Stimulated activated CD8-positive, alpha-beta memory T cell treated with anti-CD3 and anti-CD28 coated beads, Interleukin-7, amount 100 ng/mL, for 48 hours (primary cell): ENCODE measurements at places on chromosomes 2 and 18.
A peak's percentile ranks its signal among the peaks of the same experiment; 100 is the strongest.

DNA sequence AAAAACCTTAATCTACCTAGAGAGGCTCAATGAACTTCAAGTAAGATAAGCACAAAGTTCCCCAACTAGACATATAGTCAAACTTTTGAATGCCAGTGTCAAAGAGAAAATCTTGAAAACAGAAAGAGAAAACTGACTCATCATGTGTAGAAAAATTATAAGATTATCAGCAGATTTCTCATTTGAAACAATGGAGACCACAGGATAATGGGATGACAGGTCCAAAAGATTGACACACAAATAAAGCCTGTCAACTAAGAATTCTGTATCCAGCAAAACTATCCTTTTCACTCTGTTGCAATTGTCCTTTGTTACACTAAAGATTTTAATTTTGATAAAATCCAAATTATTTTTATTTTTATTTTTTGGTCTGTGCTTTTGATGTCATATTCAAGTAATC is 61.6 kb downstream of the COPS8 start:
- DNase-seq: no peak

GRCh38 chr2:223554923-223555322 is 47.2 kb downstream of the SCG2 start:
- DNase-seq: no peak

GRCh38 chr2:44372246-44372645 is 10.5 kb downstream of the CAMKMT start:
- DNase-seq: no peak

- DNase-seq: no peak
Observed at GRCh38 chr2:206863716-206864115, 75.6 kb upstream of the CPO start.

- DNase-seq: no peak
Observed at GRCh38 chr18:9750606-9751304, 42.7 kb downstream of the RAB31 start.

- no peak for DNase-seq
Observed at GRCh38 chr2:83359336-83359735, 1099.7 kb downstream of the SUCLG1 start.

GRCh38 chr2:32969444-32970162 is 22.9 kb downstream of the LTBP1 start:
- no peak for DNase-seq

GRCh38 chr2:27149570-27150405 is 984 bp downstream of the TCF23 start:
- no peak for DNase-seq

DNA sequence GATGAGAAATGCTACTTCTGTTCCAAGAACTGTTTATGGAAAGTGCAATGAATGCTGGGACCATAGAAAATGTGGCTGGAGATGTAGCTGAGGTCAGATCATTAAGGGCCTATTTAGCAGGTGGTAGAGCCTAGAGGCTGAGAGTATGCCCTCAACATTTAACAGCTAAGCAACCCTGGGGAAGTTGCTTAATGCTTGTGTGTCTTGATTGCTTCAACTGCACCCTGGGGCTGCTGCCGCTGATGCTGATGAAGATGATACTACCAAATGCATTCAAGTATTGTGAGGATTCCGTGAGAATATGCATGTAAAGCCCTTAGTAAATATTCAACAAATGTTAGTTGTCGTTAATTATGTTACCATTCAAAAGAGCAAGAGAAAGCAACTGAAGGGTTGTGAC is 273.2 kb downstream of the BCL11A start:
- no peak for DNase-seq

DNA sequence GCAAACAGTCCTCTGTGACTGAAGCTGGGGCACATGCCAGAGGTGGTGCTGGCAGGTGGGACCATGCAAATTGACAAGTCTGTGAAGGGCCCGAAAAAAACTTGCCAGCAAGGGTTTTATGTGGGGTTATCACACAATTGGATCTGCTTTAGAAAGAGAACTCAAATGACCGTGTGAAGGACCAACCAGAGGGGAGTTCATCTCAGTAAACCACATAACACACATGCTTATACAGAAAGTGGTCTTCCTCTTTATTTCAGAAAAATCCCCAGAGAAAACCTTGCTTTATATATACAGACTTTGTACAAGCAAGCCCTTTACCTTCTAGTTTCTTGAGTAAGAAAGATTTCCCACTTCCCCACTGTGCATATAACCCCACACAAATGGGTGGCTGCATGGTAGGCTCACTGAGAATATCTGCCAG is 46.7 kb downstream of the KIDINS220 start:
- no peak for DNase-seq

GRCh38 chr2:28425464-28425835 is 32.8 kb downstream of the FOSL2 start:
- no peak for DNase-seq

GRCh38 chr18:36284671-36285295 is 12.7 kb upstream of the FHOD3 start:
- DNase-seq: peak; percentile 11

GRCh38 chr2:240873805-240874714 is 5.4 kb downstream of the AGXT start:
- DNase-seq: no peak

- DNase-seq: no peak
Observed at GRCh38 chr2:43727634-43728014, 46.2 kb upstream of the DYNC2LI1 start.

DNA sequence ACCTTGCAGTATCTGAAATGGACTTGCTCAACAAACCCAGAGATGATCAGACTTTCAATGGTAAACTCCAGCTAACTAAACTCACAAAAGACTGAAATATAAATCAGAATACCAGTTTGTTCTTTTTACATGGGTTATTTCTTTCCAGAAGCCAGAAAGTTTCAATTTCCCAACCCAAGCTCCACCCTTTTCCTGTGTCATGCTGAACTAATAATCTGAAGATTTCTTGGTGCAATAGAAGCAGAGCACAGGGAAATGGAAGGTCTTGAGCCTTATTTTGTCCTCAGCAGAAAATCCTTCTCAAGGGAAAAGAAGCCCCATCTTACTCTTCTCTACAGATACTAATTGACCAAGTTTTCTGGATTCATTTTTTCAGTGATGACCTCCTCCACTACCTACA is 93.3 kb upstream of the PAPOLG start:
- DNase-seq: no peak

- DNase-seq: no peak
Observed at GRCh38 chr18:77658299-77658662, 408.6 kb downstream of the GALR1 start.

- no peak for DNase-seq
Observed at GRCh38 chr2:4588606-4589005, 885.2 kb downstream of the DCDC2C start.

- DNase-seq: no peak
Observed at GRCh38 chr18:35043207-35043606, 2.0 kb downstream of the MAPRE2 start.

- no peak for DNase-seq
Observed at GRCh38 chr2:101026253-101026701, 24.2 kb downstream of the RPL31 start.

GRCh38 chr18:10032331-10033015 is 118.7 kb downstream of the VAPA start:
- peak; percentile 2 for DNase-seq

GRCh38 chr18:41618147-41618546 is 336.9 kb upstream of the PIK3C3 start:
- no peak for DNase-seq

GRCh38 chr2:157933160-157933920 is 57.2 kb upstream of the ACVR1 start:
- DNase-seq: no peak

DNA sequence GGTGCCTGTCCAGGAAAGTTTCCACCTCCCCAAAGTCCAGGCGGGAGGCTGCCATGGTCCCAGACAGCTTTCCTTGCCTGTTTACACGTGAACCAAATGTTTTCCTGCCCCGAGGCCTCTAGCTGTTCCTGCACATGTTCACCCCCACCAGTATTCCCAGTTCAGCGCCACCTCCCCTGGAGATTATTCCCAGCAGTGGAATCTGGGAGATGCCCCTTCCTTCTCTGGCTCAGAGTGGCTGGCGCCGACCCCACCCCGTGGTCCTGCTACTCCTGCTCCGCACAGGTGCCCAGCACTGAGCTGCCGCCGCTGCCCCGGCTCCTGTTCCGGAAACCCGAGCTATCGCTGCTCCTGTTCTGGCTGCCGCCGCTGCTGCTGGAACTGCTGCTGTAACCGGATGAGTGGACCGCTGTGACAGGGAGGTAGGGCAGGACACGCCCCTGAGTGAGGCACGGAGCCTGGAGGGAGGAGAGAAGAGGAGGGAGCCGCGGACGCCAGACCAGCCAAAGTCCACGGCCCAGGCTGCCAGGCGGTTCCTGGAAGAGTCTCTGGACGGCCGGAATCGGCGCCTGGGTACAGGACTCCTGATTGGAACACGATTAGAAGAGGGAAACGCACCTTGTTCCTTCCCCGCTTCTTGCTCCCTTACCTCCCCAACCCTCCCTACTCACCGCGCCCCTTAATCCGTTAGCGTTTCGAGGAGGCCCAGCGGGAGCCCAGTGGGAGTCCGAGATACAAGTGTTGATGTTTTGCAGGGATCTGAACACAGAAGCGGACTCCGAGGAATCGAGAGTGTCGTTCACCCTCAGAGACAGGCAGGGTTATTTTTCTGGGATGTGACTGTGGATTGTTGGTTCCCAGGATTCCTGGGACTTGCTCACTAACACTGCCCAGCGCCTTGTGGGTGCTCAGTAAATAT is at the start of gene PDE11A:
TSS of gene PDE11A (minus strand) at position 395 of the 919 bp plus-strand sequence. CDS start at position 55, 340 bp downstream.
- DNase-seq: peak; percentile 44

DNA sequence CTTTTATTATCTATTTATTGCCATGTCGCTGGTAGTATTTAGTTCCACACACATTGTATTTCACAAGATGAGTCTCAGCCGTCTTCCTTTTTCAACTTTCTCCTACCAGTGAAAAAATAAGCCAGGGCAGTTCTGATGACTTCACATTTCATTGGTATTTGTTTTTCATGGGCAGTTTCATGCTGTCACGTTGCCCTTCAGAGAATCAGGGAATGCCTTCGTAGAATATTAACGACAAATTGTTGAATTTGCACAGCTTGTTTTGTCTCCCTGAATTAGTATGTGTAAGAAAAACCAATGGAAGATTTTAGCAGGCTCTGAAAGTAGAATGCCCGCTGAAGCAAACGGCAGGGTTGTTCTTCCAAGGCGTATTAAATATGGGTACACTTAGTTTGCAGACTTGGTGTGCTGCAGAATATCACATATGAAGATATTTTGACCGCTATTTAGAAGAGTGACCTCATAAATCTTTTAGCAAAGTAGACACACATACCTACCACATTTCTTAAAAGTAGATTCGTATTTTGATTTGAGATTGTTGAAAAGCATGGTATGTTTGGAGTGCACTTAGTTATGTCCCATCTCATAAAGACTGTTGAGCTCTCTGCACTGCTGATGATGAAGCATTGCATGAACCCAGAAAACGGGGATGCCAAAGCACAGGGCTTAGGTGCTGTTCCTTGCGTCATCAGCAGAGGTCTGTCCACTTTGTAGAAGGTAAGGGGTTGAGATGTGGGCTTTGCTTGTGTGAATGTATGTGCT is 2.9 kb downstream of the NEDD4L start:
- DNase-seq: no peak

- no peak for DNase-seq
Observed at GRCh38 chr2:1970341-1970740, 226.0 kb upstream of the PXDN start.

DNA sequence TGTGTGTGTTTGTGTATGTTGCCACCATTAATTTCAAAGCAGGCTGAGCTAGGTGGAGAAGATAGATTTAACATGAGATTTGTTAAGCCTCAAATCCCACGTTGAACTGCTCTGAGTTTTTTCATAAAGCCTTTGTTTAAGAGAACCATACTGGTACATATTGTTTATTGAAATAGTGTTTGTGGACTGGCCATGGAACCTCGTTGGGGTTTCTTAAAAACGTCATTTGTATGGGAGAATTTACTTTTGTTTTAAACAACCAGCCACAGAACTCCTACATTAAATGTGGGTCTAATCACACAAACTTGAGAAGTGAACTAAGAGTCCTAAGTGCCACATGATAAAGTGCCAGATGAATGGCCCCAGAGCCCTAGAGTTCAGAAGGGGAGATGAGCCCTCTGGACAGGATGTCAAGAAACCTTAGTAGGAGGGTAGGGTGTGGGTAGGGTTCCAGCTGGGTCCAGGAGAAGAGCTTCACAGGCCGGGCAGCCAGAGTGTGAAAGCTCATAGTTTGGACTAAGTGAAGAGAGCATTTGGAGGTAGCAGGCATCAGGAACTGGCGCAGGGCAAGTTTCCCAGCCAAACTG is 120.6 kb upstream of the EML6 start:
- DNase-seq: no peak

DNA sequence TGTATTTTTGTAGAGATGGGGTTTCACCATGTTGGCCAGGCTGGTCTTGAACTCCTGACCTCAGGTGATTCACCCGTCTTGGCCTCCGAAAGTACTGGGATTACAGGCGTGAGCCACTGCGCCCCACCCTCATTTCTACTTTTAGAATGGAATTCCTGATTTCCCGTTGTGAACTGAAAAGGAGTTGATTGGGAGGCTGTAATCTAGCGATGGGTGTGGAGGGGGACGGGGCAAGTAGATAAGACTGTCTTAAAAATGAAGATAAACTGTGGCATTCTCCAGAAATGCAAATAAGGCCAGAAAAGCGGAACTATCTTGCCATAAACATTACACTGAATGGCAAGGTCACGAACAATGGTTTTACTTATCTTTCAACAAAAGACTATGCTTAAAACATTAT is 135.4 kb downstream of the TRIB2 start:
- DNase-seq: no peak

- DNase-seq: no peak
Observed at GRCh38 chr2:159275111-159275510, 11.4 kb downstream of the WDSUB1 start.

GRCh38 chr2:64141674-64142405 is 2.4 kb downstream of the PELI1 start:
- no peak for DNase-seq

DNA sequence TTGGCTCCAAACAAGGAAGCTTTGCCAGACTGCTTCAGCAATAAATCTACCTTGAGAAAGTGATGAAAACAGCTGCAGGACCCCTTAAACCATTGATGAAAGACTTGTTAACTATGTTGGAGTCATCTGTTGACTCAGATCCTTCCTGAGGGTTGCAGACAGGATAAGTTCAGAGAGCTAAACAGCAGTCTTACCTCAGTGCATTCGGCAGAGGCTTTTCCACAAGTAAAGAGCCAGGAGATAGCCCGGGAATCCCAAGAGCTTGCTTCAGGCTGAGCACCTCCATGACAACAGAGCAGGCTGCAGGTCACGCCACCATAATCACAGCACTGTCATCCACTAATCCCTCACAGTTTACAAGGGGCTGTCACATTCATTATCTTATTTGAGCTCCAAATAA is 23.7 kb downstream of the KIAA2012 start:
- no peak for DNase-seq
